ENCODE measurements at places on chromosomes 13 and 19.

GRCh38 chr19:48596679-48597465 is 9.7 kb upstream of the SPACA4 start:
- no peak for DNase-seq

DNA sequence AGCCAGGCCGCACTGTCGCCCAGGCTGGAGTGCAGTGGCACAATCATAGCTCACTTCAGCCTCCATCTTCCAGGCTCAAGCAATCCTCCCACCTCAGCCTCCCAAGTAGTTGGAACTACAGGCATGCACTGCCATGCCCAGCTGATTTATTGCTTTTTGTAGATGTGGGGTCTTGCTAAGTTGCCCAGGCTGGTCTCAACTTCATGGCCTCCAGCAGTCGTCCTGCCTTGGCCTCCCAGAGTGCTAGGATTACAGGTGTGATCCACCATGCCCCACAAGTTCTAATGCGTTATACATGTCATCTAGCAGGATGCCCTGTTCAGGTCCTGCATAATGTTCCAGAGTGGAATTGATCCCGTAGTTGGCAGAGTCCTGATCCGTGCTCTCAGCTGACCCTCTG is 4.6 kb downstream of the C19orf53 start:
- no peak for DNase-seq

GRCh38 chr19:39492788-39493187 is 6.0 kb upstream of the DLL3 start:
- DNase-seq: no peak

- no peak for DNase-seq
These were observed 16.5 kb upstream of the C13orf46 start for GRCh38 chr13:113990321-113990837.

DNA sequence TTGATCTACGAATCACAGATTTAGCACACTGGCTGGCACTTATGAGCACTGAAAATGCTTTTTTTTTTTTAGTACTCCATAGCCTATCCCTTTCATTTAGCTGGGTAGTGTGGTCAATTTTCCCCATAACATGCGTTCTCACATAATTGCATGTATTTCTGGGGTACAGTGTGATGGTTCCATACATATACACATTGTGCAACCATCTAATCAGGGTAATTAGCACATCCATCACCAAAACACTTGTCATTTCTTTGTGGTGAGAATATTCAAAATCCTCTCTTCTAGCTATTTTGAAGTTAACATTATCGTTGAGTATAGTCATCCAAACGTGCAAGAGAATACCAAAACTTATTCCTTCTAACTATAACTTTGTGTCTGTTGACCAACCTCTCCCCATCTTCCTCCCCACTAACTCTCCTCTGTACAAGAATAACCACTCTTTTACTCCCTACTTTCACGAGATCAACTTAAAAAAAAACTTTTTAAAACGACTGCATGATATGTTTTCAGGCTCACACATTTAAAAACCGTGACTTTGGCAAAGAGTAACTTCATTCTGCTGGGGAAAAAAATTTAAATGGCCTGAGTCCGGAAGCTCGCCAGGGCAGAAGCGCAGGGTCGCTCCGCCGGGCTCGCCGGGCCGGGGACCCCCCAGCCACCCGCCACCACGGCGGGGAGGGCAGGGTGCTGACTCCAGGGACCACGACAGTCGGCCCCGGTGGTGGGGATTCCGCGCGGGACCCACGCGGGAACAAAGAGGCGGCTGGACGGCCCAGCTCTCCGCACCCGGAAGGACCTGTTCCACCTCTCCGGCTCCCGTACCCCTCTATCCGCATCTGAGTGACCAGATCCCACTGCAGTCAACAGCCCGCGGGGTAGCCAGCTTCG is 868 bp upstream of the UBAC2 start:
- no peak for DNase-seq

DNA sequence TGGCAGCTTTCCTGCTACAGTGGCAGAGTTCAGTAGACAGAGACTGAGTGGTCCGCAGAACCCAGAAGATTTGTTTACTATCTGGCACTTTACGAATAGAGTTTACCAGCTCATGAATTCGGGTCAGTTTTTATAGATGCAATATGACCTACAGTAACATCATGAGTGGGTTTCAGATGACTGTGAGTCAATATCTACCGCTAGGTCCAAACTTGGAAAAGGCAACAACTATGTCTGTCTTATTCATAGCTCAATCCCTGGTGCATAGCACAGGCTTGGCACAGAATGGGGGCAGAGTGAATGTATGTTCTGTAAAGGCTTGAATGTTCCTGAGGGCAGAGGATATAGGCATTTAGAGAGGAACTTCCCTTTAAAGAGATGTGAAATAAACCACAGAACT is 65.2 kb downstream of the RAP2A start:
- DNase-seq: no peak

DNA sequence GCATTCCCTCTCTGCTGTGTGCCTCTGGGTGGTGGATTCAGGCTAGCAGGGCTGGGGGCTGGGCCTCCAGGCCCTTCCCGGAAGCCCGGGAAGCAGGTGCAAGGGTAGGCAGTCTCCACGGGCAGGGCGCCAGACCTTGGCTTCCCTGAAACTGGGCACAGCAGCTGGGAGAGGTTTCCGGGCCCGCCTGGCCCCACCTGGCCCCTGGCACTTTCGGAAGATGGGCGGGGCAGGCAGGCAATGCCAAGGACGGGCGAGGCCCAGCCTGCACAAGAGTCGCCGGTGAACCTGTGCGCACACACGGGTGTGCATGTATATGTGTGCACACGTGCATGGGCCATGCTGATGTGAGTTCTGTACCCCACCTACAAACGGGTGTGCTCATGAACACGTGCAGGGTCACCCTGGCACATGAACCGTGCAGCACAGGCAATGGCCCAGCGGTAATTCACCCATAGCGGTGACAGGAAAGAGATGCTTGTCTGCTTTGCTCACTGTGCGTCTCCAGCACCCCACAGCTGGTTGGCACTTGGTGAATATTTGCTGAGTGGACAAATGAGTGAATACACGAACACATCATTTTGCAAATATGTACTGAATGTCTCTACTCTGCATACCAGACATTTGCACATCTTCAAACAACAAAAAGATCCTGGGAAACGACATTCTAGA is 15.3 kb downstream of the GADD45B start:
- no peak for DNase-seq

DNA sequence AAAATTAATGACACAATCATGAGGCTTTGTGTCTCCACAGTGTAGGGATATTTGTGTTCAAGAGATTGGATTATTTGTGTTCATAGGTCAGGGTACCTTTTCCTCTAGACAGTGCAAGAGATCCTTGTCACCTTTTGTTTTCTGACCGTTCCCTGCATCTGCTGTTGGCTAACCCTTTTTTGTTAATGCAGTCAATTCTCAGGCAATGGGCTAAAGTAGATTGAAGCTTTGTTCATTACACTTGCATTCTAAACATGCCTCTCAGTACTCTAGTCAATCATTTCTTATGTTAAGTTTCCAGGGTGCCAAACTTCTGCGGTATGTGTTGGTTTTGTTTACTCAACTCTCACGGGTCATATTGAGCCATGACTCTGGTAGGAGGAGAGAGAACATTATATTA is 1.8 kb upstream of the MED4 start:
- no peak for DNase-seq

DNA sequence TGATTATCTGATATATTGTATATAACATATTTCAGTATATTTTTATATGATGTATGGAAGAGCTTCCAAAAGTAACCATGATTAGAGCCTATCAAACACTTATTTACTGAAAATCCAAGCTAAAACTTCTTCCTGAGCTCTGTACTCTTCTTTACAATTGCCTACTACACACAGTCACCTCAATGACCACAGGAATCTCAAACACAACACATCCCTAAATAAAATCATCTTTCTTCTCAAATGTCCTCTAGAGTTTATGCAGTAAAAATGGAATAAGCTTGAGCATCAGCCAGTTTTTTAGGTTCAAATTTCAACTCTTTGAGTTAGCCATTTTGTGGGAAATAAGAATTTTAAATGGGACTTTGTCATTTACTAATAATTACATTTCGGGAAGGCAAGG is 102.6 kb upstream of the FNDC3A start:
- DNase-seq: no peak

DNA sequence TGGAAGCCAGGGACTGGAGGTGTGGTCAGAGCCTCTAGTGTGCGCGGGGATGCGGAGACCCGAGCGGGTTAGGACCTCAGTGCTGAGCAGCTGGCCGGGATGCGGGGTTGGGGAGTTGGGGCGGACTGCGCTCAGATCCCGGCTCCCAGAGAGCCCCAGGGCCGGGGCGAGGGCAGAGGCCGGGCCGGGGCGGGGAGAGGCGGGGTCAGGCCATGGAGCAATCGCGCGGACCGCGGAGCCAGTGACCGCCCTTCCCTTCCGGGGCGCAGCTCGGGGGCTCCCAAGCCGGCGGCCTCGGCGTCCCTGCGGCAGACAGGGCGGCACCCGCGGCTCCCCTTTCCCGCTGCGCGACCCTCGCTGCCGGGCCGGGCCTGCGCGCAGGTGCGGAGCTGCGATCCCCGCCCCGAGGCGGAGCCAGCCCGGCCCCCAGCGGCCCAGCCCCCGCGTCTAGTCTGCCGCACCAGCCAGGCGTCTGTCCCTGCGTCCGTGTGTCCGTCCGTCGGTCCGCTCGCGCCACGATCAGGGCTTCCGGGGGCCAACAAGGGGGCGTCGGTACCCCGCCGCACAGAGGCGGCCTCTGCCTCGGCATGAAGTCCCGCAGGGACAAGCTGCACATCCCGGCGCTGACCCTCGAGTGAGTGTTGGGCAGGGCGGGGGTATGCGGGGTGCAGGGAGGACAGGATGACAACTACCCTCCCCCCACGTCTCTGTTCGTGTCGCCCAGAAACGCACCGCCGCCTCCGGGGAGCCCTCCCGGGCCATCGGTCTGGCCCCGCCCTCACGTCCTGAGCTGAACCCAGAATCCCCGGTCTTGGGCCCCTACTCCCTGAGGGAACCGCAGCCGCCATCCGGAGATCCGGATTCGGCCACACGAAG is 12.4 kb downstream of the MAST3 start:
- DNase-seq: peak; percentile 49

DNA sequence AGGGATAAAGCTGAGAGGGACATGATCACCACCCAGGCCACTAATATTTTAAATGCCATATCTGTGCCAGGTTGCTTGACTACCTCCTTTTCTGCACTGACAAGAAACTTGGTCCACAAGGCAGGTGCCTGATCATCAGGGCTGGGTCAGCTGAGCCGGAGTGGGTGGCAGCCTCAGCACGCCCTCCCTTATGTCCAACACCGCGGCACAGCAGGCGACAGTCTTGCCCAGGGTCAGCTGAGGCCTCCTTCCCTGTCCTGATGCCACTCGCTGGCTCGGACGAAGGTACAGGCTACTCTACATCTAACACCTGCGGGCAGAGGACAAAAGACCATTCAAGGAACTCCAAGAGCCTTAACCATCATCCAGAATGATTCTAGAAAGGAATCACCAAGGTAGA is 16.9 kb downstream of the ZC3H4 start:
- DNase-seq: no peak

GRCh38 chr19:2051773-2052704 is 995 bp upstream of the MKNK2 start:
- no peak for DNase-seq

GRCh38 chr13:60137911-60138560 is 25.7 kb downstream of the DIAPH3 start:
- no peak for DNase-seq

DNA sequence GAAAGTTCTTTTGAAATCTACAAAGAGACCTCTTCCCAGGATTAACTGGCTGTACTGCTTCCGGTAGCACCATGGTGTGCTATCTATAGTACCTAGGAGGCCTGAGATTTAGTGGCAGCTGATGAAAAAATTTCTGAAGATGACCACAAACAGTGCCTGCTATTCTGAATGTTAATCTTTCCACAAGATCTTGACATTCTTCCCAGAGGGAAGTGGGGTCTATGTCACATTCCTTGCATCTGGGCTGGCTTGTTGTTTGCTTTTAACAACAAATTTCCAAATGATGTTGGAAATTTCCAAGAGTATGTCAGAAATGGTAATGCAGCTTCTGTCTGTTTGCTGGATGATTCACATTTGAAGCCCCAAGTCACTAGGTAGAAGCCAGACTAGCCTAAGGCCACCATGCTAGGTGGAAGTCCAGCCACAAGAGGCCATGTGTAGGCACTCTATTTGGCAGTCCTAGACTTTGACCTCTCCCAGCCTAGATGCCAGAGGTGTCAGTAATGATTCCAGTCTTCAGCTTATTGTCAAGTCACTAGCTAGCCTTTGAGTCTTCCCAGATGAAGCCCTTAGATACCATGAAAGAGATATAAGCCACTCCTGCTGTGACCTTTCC is 22.1 kb downstream of the SPART start:
- no peak for DNase-seq

- no peak for DNase-seq
These were observed 1.0 kb upstream of the ZNF529 start for GRCh38 chr19:36573895-36574720.

DNA sequence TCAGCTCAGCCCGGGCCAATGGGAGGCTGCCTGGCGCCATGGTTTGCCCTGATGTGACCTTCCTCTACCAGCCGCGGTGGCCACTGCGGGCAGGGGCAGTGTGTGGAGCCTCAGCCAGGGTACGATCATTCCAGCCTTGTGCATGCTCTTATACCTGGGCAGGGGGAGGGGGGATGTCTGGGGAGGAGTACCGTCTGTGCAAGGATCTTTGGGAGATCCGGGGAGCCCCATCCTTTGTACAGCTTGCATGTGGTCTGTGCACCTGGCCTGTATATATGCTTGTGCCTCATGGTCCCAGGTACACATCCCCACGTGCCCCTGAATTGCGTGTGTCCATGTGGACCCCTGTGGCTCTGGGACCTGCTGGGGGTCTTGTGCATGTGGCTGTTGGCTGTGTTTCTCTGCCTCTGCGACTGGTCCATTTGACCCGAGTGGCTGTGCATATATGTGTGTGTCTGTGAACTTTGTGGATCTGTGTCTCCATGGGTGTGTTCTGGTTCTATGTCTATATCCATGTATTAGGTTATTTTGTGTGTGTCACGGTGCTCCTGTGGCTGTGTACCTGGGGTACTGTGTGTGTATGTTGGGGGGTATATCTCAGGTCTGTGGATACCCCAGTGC is 12.8 kb upstream of the NANOS3 start:
- no peak for DNase-seq

DNA sequence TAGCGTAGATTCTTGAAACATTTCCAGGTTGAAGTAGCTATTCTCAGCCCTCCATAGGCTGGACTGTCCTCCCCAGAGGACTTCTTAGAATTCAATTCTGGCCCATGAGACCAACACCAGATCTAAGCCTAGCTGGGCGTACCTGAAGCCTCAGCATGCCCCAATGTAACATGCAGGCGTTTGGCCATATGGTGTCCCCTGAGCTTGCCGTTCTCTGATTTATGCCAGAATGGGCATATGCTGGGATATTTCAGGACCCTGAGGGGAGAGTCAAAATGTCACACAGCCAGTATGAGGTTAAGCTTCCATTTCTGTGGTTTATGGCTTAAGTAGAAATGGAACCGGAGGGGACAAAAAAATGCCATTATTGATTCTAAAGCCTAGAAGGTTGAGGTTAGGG is 317.7 kb upstream of the OBI1 start:
- no peak for DNase-seq
